ENCODE measurements at places on chromosomes 5 and 9. TPM values are rescaled to one million over a fixed set of nuclear protein-coding genes. Genes with fewer than 3 reads are reported as not detected.

The CAMK4 gene
- total RNA-seq: 3.1 TPM

The CCL21 gene
- 27.5 TPM for total RNA-seq

The LCN10 gene
- 2.4 TPM for total RNA-seq

The HMMR gene
- 3.0 TPM for total RNA-seq
